ENCODE measurements at places on chromosomes 5 and 9.

DNA sequence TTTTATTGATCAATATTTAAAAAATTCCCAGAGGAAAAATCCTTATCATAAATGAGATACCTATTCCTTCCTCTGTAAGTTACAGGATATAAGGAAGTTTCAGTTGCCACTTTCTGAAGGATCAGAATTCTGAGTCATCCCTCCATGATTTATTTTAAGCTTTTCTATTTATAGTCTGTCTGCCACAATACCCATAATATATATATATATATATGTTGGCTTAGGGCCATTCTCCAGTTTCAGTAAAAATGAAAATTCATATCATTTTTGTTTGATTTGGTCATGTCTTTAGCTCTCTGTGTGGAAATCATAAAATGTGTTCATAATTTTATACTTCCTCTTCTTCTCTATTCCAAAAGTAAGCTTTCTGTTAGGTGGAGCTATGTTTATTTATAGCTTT lies 215.8 kb upstream of the CYLC2 start:
- DNase-seq, result no peak

DNA sequence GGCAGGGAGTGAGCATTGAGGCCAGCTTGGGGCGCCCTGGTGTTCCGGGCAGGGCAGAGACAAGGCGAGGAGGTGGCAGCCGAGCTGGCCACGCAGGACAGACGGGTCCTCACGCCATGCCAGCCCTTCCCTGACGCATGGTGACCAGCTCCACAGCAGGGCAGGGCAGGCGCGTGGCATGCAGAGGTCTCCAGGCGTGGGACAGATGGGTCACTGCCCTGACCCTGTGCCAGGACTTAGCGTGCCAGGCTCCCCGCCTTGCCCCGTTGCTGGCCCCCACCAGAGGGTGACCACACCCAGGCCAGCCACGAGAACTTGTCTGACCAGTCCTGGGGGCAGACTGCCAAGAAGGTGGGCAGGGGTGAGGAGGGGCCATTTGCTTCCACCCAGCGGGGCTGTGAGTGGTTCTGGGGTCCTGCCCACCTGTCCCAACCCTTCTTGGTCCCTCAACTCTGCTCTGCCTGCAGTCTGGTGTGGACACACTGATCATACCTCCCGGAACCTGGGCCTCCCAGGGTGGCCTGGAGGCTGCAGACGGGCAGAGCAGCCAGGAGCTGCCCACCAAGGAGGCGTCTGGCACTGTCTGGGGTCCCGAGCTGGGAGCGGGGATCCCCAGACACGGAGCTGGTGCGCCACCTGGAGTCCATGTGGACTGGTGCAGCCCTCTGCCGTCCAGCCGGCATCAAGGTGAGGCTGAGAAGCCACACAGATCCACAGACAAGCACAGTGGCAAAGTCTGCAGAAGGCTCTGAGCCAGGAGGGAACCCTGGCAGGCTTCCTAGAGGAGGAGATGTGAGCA lies at the start of gene RNF224:
Gene RNF224 (plus strand): TSS at position 449 of the 799 bp plus-strand sequence. CDS start 834 bp downstream, outside the sequence.
- peak; percentile 61 for DNase-seq

GRCh38 chr5:157533011-157533481 lies 42.5 kb downstream of the ADAM19 start:
- no peak for DNase-seq

DNA sequence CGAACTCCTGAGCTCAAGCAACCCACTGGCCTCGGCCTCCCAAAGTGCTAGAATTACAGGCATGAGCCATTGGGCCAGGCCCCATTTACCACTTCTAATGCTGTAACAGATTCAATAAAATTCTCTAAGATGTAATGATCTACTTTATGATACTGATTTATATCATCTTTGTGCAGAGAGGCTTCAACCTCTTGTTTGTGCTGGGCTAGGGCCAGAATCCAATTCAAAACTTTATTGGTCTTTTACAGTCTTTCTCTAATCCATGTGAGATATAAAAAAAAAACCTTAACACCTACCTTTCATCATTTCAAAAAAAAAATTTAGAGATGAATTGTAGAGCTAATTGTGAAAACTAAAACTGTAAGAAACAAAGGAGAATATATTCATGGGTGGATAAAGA lies 8.2 kb upstream of the BTF3 start:
- DNase-seq, result no peak

GRCh38 chr5:90168399-90168798 lies 241.2 kb downstream of the CETN3 start:
- no peak for DNase-seq

DNA sequence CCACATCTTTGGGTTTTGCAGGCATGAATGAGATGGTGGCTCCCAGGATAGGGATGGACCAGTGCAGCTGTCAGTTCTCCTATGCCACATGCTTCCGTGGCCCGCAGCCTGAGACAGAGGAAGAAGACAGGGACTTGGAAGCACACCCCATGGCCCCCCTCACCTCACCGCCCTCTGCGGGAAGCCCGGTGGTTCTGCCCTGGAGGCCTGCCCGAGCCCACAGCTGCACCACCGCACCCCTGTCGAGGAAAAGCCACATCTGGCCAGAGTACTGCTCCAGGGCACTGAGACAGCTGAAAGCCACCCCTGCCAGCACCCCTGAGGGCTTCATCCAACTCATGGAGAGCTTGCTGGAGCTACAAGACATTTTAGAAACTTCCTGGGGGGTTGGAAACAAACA lies 7.6 kb upstream of the TRMT10B start:
- DNase-seq, result no peak

- no peak for DNase-seq
Observed at GRCh38 chr9:134178768-134179551, 14.6 kb upstream of the RNU6ATAC start.

- DNase-seq, result no peak
Observed at GRCh38 chr5:147075187-147075586, 159.6 kb upstream of the STK32A start.

GRCh38 chr5:107957051-107957450 lies 286.3 kb upstream of the EFNA5 start:
- DNase-seq, result no peak

DNA sequence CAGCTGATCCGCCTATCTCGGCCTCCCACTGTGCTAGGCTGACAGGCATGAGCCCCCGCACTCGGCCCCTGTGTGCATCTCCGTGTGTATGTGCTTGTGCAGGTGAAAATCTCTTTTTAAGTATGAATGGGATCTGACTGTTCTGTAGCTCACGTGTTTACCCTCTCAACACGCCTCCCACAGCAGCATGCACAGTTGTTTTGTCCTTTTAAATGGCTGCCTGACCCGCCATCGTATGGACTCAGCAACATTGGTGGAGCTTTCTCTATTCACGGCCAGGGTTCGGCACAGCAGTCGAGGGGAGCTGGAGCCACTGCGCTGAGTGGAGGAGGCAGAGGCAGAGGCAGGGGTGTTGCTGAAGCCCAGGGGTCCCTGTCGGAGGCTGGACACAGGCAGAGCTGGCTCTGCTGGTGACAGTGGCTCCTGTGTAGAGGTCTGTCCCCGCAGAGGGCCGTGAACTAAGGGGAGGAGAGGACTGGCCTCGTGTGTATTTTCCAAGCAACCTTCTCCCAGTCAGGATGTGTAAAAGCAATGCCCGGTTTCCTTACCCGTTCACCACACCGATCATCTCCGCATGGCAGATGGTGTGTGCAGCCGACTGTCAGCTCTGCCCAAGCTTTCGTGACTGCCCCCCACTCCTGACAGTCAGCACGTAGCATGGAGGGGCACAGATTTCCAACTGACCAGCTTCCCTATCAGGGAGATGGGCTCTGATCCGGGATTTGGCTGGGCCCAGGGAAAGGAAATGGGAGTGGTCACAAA lies 37.3 kb downstream of the MRPL36 start:
- peak; percentile 3 for DNase-seq

- DNase-seq, result no peak
Observed at GRCh38 chr9:16500386-16500785, 370.1 kb downstream of the BNC2 start.

GRCh38 chr5:139776861-139777260 lies 18.7 kb upstream of the PSD2 start:
- DNase-seq, result no peak

- DNase-seq, result peak; percentile 53
Observed at GRCh38 chr9:122122903-122123632, 30.0 kb upstream of the TTLL11 start.

DNA sequence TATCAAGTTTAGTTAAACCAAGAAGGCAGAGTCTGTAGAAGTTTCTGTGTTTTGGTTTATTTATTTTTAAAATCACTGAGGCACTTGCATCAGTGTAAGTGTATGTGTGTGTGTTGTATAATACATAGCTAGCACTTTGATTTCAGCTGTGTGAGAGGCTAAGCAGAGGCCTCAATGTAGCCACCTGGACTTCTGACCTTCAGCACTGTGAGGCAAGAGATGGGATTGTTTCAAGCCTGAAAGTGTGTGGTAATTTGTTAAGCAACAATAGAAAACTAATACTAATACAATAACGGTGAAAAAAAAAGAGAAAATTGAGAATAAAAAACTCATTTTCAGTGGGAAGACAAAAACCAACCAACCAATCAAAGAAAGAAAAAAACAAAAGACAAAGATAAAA lies 327.3 kb downstream of the CDH18 start:
- DNase-seq, result no peak

DNA sequence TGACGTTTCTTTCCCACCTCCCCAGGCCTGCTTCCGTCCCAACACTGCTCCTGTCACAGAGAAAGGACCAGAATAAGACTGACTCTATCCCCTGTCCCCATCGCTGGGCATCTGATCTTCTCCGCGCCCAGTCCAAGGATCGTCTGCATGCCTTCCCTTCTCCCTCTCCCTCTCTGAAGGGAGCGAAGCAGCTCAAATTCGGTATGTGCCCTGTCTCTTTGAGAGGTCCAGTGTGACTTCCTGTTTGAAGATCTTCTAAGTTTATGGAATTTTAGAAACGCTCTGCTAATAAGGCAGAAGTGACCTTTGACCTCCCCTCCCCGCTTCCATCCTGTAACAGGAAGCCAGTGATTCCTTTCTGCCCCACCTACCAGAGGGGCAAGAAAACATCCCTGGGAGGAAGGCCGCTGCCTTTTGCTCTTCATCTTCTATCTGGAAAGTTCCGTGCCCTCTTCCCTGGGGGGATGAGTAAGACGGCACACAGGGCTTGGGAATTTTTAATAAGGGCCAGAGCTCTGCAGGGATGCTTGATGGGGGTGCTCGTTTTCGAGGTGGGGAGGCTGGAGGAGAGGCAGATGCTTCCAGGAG lies 40.7 kb upstream of the RNU6ATAC start:
- no peak for DNase-seq

DNA sequence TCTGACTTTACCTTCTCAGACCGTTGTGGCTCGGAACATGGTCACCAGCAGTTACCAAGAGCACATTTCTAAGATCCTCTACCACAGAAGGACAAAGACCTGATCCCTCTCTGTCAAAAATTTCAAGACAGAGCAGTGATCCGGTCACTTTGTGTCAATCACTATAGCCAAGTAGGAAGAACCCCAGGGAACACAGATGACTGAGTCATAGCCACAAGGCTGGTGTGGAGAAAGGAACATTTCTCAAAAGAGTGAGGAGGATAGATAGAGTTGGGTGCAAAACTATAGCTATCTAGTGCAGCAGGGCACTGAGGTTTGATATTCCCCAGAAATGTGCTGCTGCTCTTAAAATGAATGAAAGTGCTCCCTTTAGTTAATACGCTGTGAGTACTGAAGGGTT lies 130.7 kb upstream of the SMIM23 start:
- DNase-seq, result no peak

DNA sequence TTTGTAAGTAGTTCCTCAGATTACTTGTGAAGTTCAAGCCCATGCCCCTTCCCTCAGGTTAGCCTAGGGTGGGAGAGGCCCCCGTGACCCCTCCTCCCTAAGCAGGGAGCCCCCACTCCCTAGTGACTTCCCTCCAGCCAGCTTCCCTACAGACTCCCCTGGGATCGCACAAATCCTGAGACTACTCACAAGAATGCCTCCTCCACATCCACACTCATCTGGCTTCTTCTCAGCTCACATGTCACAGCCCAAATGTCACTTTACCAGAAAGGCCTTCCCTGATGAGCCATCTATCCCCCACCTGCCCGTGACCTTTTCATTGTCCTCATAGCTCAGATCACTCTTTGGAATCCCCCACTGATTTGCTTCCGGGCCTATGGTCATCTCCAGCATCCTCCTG lies 96.7 kb upstream of the ARAP3 start:
- no peak for DNase-seq

GRCh38 chr5:180470361-180470760 lies 23.8 kb upstream of the CNOT6 start:
- no peak for DNase-seq

DNA sequence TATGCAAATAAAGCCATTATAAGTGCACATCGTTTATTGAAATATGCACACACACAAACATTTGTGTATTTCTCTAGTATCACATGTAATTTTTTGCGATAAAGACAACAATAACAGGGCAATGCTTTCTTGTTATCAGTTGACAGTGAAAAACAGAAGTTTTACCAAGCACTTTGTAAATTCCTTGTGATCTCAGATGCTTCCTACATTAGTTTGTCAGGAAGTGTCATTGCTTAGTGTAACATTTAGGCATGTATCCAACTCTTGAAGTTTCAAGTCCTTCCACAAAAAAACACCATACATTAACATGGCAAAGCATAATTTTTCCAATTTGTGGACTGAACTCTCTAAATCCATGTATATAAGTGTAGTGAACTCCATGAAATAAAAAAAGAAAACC lies 46.4 kb downstream of the MOCS2 start:
- no peak for DNase-seq

DNA sequence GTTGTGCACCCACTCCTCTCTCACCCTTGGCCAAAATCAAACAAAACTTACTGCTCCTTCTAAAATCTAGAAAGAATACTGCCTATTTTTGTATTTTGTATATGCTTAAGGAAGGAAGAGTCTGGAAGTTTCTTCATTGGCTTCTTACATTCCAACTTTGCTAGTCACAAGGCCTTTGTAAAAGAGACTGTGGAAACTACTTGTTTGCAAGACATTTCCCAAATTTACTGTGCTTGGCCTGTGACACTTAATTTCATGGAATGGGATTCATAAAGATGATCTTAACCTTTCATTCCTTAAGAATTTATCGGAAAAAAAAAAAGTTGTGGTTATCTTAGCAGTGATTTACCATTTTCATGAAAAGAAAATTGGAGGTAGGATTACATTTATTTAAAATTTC lies 208.9 kb downstream of the VPS13A start:
- DNase-seq, result no peak

DNA sequence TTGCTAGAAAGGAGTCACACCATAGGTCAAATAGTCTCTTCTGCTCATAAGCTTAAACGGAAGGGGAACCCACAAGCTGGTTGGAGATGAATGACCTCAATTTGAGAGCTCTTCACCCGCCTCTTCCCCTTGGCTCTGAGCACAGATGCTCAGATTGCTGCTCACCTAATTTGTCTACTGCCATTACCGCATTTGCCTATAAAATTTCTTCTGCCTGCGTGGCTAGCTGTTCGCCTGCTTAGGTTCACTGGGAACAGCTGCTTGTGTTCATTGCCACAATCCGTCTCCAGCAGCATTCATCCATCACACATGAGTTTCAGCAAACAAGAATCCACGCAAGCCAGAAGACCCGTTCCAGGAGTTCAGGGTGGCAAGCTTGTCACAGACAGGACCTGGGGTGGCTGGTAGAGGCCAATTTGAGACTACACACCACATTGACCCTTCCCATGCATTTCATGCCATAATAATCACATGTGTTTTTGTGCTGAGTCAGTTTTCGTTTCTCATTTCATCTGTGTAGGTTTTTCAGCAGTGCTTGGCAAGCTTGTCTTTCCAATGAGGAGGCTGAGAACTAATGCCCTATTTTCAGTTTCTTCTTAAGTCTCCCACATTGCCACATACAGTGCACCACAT lies 50.2 kb upstream of the DNAH5 start:
- DNase-seq, result no peak

GRCh38 chr9:15959663-15960062 lies 406.8 kb downstream of the CCDC171 start:
- no peak for DNase-seq

All from activated T-helper 1 cell treated with anti-CD3 and anti-CD28 coated beads, Interleukin-2, amount 50 U/mL, for 16 hours (primary cell).